CD4-positive, CD25-positive, alpha-beta regulatory T cell (primary cell): ENCODE measurements at places on chromosomes 3 and 15. TPM values are rescaled to one million over a fixed set of nuclear protein-coding genes. Genes with fewer than 3 reads are reported as not detected.
A peak's percentile ranks its signal among the peaks of the same experiment; 100 is the strongest.

DNA sequence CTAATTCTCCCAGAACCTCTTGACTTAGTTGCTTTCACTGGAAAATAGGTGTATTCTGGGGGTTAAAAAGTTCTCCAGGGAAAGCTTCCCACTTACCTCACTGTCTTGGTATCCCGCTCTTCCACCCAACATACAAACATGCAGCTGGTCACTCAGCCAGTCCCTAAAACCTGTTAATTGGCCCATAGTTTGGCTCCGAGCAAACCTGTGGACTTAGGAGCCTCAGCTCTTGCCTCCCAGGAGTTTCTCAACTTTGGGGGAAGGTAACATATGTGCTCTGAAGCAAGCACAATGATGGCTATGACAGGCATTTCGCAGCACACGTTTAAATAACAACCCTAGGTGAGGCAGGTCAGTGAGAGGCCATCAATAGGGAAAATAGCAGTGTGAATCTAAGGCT is 25.8 kb upstream of the LRRFIP2 start:
- no peak overlapping the region for H3K27ac ChIP-seq
- no peak for DNase-seq
- no peaks in the 10 kb centered on the region for H3K36me3 ChIP-seq
- H3K4me1 ChIP-seq: no peaks in the 10 kb centered on the region
- no peak overlapping the region for H3K4me3 ChIP-seq

Gene CIP2A
- 6.3 TPM for total RNA-seq

- no peaks in the 10 kb centered on the region for H3K27me3 ChIP-seq
- peak overlapping the region; percentile 75 for H3K4me3 ChIP-seq
- H3K36me3 ChIP-seq: peaks cover 8% of the 10 kb centered on the region
- H3K4me1 ChIP-seq: peaks cover 6% of the 10 kb centered on the region
Observed at GRCh38 chr15:82999905-83000671, 11.4 kb downstream of the C15orf40 start.

Gene MINDY2
- 15.5 TPM for total RNA-seq

GRCh38 chr3:188683032-188683521 is 488.7 kb upstream of the TPRG1 start:
- H3K4me1 ChIP-seq: no peaks in the 10 kb centered on the region
- H3K36me3 ChIP-seq: no peaks in the 10 kb centered on the region
- DNase-seq: no peak
- no peak overlapping the region for H3K27ac ChIP-seq
- no peak overlapping the region for H3K4me3 ChIP-seq
- no peaks in the 10 kb centered on the region for H3K27me3 ChIP-seq

GRCh38 chr3:83514130-83514914 is 1444.5 kb upstream of the CADM2 start:
- no peaks in the 10 kb centered on the region for H3K4me1 ChIP-seq
- no peaks in the 10 kb centered on the region for H3K36me3 ChIP-seq
- H3K27me3 ChIP-seq: no peaks in the 10 kb centered on the region
- H3K27ac ChIP-seq: no peak overlapping the region
- DNase-seq: no peak

Gene CHDH
- total RNA-seq: 4.3 TPM
